ENCODE measurements at places on chromosomes 16 and 17.

- DNase-seq, result peak; percentile 48
Observed at GRCh38 chr16:79593074-79593531, 7.4 kb downstream of the MAF start.

DNA sequence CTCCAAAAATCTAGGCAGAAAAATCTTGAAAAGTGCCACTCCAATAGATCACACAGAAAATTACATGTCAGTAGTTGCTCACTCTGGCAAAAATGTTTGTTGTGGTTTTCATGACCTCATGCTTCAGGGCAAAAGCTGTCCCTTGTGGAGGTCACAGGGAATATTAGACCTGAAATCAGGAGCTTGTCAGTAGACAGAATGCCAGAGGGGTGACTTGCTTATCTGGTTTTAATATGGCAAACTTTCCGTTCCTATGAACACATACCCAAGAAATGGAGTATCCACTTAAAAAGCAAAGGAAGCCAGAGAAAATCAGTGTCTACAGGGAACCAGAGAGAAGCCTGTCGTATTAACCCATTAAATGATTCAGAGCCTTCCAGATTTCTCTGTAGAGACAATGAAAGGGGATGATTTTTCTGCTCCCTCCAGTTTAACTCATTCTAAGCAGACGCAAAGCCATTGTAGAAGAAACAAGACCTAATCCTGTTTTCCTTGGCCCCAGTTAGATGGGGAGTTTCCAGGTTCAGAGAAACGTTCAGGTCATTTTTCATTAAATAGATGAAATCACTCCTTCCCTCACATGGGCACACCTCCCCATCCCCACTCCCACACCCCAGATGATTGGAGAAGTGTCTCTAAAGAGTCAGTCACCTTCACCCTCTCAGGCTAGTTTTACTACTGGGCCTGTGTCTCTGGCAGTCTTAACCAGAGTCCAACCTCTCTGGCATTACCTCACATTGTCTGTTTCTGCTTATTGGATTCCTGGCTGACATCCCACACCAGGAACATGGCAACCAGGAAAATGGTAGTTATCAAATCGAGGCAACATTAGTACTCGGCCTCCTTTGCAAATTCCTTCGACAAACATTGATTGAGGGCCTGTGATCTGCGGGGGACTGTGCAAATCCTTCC is 6.0 kb downstream of the SOX9 start:
- peak; percentile 37 for DNase-seq

GRCh38 chr16:54928411-54929089 is 2.1 kb upstream of the IRX5 start:
- DNase-seq, result peak; percentile 16

DNA sequence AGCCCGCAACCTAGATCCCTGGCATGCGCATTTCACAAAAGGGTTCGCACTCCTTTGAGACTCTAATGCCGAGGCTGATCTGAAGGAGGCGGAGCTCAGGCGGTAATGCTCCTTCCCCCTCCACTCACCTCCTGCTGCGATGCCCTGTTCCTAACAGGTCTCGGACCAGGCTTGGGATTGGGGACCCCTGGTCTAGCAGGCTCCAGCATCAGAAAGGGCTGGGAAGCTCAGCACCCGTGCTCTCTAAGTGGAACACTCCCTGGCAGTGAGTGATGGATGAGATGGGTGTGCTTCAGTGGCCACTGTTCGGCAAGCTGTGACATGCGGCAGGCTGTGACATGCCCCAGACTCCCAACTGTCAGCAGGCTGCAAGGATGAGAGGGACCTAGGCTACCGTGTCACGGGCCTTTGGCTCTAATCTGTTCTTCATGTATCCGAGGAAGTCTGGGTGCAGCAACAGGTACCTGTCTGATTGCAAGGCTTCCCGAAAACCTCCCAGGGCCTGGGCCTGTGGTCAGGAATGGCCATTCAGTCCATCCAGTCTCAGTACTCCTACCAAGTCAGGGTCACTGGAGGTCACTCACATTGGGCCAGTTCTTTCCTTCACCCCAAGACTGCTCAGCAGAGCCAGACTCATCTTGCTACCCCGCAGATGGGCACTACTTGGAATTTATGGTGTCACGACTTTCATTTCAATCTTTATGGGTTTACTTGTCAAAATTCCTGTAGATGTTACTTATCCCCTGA is 1.3 kb upstream of the ST6GALNAC2 start:
- no peak for DNase-seq

DNA sequence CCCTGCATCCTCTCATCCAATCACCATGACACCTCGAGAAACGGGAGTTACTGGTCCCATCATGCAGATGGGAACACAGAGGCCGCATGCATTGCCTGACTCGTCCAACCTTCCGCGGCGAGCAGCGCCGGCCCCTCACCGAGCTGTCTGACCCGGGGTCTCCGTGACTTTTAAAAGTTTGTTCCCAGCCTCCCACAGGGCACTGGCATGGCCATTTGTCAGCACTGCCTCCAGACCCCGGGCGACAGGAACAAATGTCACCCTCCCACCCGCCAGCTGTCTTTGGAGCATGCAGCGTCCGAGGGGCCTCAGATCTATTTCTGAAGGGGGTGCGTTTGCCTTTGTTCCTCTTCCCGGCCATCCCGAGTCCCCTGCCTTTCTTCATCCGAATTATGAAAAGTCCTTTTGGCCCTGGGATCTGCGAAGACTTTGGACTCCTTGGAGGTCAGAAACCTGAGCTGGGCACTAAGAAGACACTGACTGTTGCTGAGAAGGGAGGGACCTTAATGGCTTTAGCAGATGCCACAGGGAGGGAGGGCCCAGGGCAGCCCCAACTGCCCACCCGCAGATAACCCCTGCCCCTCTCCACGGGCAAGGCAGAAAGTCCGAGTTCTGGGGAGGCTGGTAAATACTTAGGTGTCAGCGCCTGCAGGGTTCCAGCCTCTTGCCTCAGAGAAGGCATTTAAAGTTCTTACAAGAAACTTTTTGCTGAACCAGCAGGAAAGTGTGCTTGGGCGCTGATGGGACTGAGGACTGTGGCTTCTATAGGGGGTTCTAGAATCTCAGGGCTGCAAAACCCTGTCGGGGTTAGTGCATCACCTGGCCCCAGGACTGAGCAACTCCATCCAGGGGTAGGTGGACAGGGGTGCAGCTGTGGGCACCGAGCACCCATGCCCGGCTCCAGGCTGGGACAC is 348.1 kb downstream of the FOXL1 start:
- no peak for DNase-seq

GRCh38 chr16:73405851-73406250 is 357.9 kb upstream of the ZFHX3 start:
- no peak for DNase-seq

- no peak for DNase-seq
Observed at GRCh38 chr17:66573078-66573477, 261.8 kb upstream of the CACNG5 start.

DNA sequence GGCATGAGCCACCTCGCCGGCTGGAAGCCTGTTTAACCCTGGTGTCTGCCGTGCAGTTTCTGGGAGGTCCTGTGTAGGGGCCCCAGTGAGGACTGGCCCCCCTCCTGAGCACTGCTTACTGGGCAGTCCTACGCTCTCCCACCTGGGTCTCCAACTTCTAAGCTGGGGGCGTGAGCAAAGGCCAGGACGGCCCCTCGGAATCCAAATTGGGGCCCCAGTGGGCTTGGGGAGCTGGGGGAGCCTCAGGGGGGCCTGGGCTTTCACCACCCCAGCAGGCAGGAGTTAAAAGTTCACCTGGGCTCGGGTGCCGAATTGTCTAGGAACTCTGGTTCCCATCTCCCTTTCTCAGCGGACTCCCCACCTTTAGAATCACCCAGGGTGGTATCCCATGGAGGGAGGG is 7.2 kb upstream of the SLC38A10 start:
- DNase-seq, result no peak

GRCh38 chr17:33688771-33689170 is 395.7 kb upstream of the ASIC2 start:
- no peak for DNase-seq

DNA sequence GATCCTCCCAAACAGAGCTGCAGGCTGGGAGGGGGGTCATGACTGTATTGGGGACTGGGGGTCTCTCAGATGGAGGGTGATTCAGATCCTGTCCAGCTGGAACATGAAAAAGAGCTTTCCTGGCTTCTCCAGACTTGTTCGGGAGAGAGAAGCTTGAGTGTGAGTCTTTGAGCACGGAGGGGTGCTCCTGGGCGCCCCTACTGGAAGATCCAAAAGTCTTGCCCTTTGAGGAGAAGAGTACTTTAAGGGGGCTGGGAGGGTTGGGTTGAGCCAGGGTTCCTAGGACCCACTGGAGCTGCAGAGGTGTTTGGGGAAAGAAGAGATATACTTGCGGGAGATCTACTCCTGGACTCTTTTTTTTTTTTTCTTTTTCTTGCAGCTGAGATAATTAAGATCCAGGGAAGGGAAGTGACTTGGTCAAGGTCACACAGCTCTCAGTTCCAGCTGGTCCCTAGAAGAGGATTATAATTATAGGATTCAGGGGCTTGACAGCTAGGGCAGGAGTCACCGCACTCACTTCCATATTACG is 8.4 kb downstream of the RARA start:
- no peak for DNase-seq

GRCh38 chr17:76196675-76197074 is 43.6 kb downstream of the RNF157 start:
- peak; percentile 42 for DNase-seq

- no peak for DNase-seq
Observed at GRCh38 chr17:65730711-65731169, 169.3 kb upstream of the AXIN2 start.

DNA sequence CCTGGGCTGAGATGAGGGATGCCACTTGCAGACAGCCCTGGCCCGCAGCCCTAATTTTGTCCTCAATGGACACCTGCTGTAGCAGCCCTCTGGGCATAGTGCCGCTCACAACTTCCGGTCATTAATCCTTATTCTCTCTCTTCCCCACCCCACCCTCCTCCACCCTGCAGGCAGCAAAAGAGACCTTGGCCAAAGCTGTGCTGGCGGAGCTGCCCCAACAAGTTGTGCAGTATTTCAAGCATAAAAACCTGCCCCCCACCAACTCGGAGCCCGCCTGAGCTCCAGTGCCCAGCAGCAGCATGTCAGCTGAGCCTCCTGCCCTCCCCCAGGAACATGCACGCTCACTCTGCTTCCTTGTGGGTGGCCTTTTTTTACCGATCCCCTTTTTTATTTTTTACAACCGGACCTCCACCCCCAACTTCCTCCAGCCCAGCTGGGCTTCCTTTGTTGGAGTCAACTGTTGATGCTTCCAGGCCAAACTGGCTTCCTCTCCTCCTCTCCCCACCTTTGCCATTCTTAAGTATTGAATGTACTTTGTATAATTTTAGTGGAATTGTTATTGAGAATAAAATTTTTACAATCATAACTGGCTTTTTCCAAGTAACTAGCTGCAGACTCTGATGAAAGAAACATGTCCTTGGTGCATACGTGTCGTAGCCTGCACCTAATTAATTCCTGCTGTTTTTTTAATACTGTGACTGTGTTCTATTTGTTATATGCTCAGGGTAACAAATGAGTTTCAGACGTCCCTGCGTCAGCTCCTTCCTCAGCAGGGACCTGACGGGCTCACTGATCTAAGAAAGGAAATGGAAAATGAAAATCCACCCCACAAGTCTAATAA is 38.2 kb downstream of the PSME3IP1 start:
- DNase-seq, result peak; percentile 61

DNA sequence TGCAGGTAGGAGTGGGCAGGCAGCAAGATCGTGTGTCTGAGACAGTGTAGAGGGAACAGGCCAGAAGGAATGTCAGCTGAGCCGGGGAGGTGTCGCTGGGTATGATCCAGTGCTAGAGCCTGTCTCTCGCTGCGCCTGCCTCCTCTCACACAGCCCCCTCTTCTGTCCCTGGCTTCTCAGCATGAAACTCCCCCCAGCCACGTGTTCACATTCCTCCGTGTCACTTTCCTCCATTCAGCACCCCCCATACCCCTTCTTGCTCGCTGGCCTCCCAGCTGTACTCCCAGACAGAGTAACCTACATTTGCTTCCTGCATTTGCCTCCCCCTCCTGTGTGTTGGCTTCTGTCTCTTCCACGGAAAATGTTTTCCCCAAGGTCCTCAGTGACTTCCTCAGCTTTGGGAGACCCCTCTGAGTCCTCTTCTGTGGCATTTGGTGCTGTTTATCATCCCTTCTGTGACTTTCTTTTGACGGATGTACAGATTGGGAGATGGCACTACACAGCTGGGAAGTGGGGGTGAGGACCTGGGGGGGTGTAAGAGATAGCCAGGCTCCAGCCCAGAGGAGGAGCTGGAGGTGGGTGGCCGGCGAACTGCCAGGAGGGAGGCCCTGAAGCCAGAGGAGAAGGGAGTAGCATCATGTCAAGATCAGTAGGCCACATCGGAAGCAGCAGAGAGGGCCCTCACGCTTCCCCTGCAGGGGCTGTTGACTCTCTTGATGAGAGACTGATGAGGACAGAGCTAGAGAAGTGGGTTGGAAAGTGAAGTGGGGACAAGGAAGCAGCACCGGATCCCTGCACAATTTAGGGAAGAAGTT is 19.2 kb downstream of the SGF29 start:
- peak; percentile 74 for DNase-seq

DNA sequence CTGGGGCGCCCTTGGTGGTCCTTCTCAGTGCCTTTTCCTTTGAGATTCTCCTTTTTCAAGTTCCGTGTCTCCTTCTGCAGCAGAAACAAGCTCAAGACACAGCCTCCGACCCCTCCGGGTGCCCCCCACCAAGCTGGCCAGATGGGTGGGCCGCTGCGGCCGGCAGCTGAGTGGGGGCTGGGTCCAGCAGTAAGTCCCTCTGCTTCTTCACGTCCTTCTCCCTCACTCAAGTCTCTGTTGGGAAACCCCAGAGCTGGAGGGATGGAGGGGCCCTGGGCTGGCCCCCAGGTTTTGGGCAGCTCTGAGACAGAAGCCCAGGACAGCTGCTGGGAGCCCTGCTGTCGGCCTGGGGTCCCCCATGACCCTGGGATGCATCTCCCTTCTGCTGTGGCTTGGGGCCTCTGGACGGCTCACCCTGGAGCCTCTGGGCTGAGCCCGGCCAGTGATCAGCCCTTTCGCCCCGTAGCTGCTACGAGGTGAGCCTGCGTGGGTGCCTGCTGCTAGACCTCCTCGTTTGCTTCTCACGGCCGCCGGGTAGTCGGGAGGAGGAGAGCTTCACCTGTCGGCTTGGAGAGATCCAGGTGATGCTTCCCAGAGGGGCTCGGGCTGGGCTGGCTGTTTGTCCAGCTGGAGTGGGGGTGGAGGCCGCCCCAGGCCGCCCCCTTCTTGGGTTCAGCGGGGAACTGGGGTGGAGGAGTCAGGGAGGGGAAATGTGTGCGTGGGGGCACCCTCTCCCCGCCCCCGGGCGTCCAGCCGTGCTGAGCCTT is 10.7 kb downstream of the ENGASE start:
- DNase-seq, result no peak

- DNase-seq, result no peak
Observed at GRCh38 chr16:4141604-4142003, 25.4 kb upstream of the ADCY9 start.

GRCh38 chr17:1736348-1737281 is 6.1 kb upstream of the SERPINF2 start:
- DNase-seq, result peak; percentile 63

- no peak for DNase-seq
Observed at GRCh38 chr16:12780467-12780866, 23.2 kb downstream of the CPPED1 start.

DNA sequence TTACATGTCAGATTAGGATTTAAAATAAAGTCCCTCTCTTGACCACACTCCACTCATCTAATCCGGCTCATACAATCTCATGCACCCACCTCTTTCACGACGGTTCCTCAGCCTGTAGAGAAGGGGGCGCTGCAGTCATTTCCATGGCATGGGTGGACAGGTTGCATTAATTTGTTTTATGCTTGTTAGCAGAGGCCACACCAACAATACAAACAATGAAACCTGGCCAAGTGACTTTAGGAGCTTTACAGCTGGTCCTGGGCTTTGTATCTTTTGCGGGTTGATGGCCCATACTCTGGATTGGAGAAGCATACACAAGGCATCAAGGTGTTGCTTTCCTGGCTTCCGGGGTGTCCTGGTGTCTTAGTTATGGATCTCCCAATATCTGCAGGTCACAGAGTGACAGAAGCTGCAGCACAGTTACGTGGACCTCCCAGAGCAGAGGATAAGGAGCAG is 9.7 kb upstream of the SNF8 start:
- DNase-seq, result no peak

All from Ammon's horn (tissue), 1 donor.